ENCODE measurements at places on chromosomes 13 and 19.

DNA sequence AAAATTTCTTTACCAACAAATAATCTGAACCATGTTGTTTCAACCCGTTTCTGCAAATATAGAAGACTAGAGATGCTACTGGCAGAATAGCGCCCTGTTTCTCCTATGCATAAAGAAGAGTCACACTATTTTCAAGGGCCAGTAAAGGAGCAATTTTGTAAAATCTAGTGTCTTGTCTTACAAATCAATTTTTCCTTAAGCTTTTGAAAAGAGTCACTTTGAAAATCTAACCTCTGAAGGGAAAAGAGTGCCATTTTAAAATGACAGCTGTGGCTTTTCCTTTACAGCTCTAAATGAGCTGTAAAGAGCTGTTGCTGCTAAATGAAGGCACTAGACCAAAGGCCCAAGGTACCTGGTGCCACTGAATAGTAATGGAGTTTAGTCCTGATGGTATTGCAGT lies 16.9 kb upstream of the GTF2F2 start:
- DNase-seq, result no peak

- no peak for DNase-seq
Observed at GRCh38 chr13:74187564-74187963, 53.4 kb upstream of the KLF12 start.

DNA sequence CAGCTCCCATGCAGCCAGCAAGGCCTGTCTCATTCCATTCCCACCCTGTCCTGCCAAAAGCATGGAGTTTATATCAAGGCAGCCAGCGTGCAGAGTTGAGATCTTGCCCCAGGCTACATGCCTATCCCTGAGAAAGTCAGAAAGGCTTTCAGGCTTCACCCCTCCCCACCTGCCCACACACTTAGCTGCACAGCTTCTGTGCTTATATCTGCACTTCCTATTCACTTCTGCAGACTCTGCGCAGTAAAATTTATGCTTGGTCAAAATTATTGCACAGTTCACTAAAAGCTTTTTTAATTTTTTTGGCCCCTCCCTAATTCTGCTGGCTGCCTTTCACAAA lies 12.5 kb upstream of the ZNF675 start:
- no peak for DNase-seq

DNA sequence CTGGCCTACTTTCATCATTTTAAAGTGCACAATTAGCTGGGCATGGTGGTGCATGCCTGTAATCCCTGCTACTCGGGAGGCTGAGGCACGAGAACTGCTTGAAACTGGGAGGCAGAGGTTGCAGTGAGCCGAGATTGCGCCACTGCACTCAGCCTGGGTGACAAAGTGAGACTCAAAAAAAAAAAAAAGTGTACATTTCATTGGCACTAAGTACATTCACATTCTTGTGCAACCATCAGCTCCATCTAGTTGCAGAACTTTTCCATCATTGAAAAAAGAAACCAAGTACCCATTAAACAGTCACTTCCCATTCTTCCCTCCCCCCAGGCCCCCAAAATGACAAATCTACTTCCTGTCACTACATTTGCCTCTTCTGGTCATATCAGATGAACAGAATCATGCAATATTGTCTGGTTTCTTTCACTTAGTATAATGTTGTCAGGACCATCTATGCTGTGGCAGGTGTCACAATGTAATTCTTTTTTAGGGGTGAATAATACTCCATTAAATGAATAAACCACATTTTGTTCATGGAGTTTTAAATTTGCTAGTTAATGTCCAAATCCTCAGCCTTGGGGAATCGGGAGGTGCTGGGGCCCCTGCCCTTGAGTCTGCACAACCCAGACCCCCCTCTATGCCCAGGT lies 7.4 kb upstream of the SIGLEC11 start:
- peak; percentile 91 for DNase-seq

DNA sequence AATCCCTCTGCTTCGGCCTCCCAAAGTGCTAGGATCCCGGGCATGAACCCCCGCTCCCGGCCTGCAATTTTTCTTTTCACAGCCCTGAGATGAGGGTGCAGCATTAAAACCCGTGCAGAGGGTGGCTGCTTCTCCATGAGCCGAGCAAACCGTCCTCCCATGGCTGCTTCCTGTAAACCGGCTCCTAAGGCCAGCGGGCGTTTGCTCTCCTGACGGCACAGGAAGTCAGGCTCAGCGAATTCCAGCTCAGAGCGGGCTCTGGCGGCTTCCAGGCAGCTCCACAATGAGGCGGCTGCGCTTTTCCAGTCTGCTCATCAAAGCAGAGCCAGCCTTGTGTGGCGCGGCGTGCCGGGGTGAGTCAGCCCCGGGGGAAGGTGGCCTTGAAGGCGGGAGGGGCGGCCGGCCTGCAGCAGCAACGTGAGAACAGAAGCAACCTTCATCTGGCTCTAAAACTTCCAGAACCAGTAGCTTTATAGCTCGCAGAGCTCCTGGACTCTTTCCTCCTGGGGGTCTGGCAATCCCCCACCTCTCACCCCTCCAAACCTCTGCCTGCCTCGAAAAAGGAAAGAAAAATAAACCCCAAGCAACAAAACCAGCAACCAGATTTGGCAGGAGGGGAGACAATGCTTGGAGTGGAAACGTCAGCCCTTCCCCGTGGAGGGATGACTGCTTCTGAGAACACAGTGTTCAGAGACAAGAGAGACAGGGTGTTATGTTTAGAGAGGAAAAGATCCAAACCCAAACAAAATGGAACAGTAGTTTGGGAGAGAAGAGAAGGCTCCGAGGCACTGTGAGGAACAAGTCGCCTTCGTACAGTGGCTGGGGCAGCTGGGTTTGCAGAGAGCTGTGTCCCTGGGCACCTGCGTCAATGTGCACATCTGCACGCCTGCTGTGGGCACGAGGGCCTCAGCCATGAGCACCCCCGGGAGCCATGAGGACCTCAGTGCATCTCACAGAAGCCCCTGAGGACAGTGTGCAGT lies 67.8 kb downstream of the GADD45B start:
- DNase-seq, result peak; percentile 90

GRCh38 chr13:28495538-28496187 lies 735 bp upstream of the FLT1 start:
- DNase-seq, result peak; percentile 61

DNA sequence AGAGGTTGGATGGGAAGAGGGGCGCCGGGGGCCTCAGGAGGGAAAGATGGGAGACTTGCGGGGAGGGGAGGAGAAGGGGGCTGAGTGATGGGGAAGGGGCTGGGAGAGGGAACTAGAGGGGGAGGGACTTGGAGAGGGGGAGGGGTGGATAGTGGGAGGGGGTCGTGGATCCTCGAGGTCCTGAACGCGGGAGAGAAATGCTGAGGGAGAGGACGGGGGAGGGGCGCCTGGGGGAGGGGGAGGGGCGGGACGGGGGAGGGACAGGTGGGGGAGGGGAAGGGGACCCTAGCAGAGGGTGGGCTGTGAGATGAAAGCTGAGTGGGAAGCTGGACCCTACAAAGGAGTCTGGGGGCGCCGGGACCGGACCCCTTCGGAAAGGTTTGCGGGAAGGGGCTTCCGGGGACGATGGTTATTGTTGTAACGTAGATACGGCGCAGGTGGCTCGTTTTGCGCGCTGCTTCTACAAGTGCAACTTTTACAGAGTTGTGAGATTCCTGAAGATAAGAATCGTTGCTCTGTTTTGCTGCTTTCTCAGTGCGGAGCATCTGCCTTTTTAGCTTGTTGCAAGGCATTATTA lies 418 bp downstream of the ZNF444 start:
- DNase-seq, result no peak

DNA sequence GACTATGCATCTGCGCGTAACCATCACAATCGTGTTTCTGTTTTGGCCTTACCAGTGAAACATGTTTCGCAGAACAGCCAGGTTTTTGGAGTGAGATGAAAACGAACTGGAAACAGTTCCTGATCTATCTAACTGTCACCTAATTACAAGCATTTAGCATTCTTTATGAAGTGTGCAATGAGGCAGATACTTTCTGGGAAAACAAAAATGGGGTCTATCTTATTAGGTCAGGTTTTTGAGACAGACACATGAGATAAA lies 182.8 kb downstream of the LMO7 start:
- no peak for DNase-seq

DNA sequence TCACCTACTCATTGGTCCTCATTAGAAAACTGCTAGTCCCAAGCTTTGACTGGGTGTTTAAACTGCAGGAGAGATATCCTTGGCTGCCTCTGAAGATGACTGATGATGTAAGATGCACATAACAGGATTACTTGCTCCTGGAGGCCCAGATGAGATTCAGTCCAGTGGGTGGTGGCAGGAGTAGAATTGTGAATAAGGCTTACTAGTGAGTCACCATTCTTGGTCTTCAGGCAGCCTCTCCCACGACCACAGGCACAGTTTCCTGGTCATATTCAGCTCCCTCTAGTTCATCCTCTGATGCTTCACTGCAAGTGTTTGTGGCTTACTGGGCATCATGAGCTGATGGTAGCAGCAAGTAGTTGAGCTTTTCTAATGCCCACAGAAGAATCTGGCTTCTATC lies 12.1 kb downstream of the SERTM1 start:
- DNase-seq, result no peak

GRCh38 chr13:30832845-30833332 lies 73.2 kb upstream of the MEDAG start:
- no peak for DNase-seq

DNA sequence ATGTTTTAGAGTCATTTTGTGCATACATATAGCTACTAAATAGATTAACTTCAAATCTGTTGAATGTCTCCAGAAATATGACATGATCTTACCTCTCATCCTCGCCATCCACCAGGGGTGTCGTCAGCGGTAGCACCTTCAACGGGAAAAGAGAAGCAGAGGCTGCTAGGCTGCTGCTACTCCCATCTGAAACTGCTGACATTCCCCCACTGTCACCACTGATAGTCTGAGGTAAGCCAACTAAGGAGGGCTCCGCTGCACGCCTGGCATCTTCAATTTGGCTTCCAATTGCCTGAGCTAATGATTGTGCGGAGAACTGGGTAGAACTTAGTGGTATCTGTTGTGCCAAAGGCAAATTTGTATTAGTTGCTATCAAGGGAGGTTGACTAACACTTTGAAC lies 3.1 kb downstream of the TSC22D1 start:
- DNase-seq, result no peak

- peak; percentile 96 for DNase-seq
Observed at GRCh38 chr19:4539693-4540581, at the start of gene LRG1. TSS of gene LRG1 (minus strand) at chr19:4540036. CDS start at chr19:4540013, 23 bp downstream.

- no peak for DNase-seq
Observed at GRCh38 chr13:77506874-77507273, 28.6 kb upstream of the SCEL start.

GRCh38 chr13:111547726-111548273 lies 227.4 kb downstream of the TEX29 start:
- DNase-seq, result no peak

DNA sequence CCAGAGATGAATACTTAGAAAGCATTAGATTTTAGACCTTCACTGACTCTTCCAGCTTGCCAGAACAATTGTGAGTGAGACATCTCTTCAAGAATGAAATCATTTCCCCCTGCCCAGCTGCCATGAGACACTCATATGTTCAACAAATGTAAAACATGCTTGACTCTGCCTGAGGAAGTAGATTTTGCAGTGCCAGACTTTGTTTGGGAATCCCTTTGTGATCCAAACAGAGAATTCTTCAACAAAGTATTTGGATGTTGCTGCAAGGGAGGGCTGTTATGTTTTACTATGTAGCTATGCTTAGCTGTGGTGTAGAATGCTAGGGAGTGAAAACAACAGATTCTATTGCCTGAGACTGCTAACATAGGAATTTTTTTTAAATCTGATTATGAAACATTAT lies 416.4 kb downstream of the DCT start:
- no peak for DNase-seq

- no peak for DNase-seq
Observed at GRCh38 chr13:60957816-60958215, 457.8 kb downstream of the PCDH20 start.

GRCh38 chr19:39390451-39390750 lies 505 bp downstream of the PAF1 start:
- DNase-seq, result peak; percentile 24

- no peak for DNase-seq
Observed at GRCh38 chr19:54493967-54494585, 8.6 kb upstream of the LAIR2 start.

DNA sequence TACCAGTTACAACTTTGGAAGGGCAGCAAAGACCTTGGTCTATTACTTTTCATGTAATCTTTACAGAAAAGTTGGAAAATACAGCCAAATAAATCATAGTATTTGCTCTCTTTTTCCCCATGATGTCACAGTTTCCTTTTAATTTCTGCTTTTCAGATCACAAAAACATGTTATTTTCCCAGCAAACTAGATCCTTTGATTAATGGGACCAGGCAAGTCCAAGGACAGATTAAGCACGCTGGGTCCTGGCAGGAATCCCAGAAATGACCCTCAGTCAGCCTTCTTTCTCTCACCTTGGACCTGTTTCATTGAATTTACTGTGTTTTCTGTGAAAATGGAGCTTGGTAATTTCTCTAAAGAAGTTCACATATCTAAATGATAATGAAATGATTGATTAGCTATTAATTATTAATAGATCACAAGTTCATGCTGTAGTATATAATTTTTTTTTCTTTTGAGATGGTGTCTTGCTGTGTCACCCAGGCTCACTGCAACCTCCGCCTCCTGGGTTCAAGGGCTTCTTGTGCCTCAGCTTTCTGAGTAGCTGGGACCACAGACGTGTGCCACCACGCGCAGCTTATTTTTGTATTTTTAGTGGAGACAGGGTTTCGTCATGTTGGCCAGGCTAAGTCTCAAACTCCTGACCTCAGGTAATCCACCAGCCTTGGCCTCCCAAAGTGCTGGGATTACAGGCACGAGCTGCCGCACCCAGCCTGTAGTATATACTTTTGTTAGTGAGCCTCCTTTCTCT lies 16.0 kb downstream of the SPATA13 start:
- DNase-seq, result no peak

GRCh38 chr19:44698492-44699201 lies at the start of gene CEACAM16:
TSS of gene CEACAM16 (plus strand) at chr19:44699151. CDS start at chr19:44701457, 2,306 bp downstream.
- DNase-seq, result no peak

DNA sequence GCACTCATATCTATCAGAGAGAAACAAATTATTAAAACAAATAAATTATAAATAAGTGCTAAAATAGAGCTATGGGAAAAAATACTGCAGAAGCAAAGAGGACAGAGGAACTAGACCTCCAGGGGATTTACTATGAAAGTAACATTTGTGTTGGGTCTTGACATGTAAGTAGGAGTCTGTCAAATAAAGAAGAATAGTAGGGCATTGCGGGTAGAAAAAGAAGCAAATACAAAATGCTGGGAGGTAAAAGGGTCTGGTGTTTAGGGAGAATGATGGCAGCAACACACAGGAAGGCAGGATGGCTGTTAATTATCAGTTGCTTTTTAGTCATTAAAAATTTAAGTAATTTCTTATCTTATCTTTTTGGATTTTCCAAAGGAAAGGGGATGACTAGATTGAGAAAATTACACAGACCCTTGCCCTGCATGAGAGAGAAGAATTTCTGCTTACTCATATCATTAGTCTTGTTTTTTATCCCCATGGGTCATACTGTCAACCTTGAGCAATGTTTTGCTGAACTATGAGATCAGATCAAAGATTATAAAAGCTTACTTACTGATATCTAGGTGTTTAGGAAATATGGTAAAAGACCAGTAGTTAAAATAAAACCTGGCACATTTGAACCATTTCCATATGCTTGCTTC lies 472.7 kb downstream of the DIAPH3 start:
- DNase-seq, result no peak

- peak; percentile 48 for DNase-seq
Observed at GRCh38 chr19:6773323-6773931, 919 bp downstream of the VAV1 start.

- DNase-seq, result no peak
Observed at GRCh38 chr19:36236304-36236945, 21.5 kb downstream of the ZNF146 start.
